ENCODE measurements at places on chromosomes 13 and 19.

- no peak for DNase-seq
These were observed 74.8 kb downstream of the ZNF536 start for GRCh38 chr19:30446850-30447552.

DNA sequence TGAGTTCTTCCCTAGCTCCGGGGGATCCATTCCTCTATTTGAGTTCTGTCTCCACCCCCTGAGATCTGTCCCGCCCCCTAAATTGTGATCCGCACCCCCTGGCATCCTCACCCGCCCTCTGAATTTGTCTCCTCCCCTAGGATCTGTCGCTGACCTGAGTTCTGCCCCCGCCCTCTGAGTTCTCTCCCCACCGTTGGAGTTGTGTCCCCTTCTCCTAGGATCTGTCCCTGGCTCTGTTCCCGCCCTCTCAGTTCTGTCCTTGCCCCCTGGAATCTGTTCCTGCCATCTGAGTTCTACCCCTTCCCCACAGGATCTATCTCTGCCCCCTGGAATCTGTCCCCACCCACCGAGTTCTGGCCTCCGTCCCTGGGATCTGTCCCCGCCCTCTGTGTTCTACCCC is 1.0 kb upstream of the SLC17A7 start:
- no peak for DNase-seq

- DNase-seq: no peak
These were observed 45.5 kb downstream of the SAE1 start for GRCh38 chr19:47176071-47176626.

GRCh38 chr13:58908019-58908679 is 1255.6 kb downstream of the DIAPH3 start:
- no peak for DNase-seq

- no peak for DNase-seq
These were observed 15.4 kb downstream of the MED26 start for GRCh38 chr19:16612636-16613035.

DNA sequence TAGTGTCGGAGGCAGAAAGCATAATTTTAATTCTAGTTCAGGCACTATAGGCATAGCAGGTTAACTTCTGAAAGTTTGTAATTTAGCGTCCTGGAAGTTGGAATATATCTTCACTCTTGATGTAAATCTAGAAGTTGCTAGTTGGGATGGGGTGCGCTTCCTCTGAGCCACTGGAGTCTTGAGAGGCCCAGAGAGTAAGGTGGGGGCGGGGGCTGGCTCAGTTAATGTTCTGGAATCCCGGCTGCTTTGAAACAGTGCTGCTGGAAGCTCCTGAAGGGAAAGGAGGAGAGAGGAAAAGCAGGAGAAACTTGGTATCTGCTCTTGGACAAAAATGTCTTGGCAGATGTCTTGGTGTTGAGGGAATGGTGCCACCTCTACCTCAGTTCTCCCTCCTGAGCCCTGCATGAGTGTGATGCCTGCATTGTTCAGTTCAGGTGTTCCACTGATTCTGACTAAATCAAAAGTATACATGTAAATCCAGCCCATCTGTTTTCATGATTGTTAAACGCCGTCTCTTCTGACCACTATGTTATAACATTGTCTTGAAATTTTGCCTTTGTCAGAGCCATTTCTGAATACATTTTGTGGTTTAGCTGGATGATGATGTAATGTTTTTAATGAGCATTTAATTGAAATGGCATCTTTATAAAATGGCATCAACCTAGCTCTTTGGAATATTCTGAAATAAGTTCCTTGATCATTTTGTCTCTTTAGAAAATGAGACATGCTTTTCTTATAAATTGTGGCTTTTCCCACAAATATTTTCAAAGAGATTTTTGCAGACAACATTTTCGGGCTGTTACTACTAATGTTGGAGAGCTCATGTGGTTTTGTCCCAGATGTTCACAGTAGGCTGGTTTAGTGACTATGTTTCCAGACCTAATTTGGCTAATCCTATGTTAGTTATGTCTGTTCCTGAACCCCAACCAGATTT is 202.7 kb downstream of the SHISA2 start:
- no peak for DNase-seq

DNA sequence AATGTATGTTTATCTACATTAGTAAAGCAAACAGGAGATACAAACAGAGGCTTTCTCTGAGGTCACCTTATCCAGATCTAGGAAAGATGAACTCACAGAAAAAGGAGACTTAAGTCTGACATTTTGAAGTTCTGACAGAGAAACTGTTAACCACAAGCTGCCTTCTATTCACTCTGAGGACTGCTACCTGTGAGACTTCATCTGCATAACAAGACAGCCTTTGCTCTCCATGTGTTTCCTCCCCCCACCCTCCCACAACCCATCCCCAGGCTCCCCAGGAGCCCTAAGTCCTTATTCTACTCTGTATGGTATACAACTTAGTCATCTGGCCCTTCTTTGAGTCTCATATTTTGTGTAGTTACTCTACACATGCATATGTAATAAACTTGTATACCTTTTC is 699.0 kb downstream of the FGF9 start:
- no peak for DNase-seq

DNA sequence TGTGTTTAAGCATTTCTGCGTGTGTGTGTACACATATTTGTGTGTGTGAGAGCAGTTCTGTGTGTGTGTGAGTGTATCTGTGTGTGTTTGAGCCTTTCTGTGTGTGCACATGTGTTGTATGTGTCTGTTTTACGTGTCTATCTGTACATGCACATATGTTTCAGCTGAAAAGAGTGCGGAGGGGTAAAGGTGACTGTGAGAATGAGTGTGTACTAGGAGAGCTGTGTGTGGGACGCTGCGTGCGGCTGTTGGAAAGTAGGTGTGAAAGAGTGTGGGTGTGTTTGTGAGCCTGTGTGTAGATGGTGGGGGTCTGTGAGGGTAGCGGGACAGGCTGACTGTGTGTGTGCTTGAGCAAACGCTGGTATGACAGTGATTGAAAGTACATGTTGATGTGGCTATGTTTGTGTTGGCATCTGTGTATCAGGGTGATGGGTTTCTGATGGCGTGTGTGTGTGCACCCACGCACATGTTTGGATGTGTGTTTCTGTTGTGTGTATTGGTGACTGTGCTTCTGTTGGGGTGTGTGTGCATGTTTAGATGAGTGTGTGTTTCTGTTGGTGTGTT is 7.5 kb upstream of the TPM4 start:
- DNase-seq: no peak

DNA sequence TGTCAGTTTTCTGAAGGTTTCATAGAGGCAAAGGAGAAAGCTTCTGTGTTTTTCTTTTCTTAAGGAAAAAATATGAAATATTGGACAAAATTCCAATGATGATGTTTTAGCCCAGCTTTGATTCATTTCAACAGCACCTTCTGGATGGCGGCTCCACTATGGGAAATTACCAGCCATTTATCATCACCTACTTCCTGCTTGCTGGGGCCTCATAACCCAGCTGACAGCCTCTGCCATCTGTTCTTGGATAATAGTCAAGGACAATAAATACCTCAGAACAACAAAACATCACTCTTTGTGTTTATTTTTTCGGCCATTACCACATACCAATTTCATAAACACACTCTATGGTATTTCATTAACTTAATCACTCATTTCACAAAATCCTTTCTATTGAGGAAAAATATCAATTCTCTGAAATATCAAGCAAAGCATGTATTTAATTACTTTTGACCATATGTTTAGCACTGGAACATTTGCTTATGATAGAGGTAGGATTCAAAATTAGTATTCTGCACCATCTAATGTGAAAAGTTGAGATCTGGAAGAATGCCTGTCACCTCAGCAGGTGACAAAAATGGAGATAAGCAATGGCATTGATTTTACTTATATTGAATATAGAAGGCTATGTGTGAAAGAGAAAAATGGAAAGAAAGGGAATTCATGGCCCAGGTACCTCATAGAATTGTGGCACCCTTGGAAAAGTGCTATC is 629.7 kb downstream of the LIG4 start:
- DNase-seq: no peak

DNA sequence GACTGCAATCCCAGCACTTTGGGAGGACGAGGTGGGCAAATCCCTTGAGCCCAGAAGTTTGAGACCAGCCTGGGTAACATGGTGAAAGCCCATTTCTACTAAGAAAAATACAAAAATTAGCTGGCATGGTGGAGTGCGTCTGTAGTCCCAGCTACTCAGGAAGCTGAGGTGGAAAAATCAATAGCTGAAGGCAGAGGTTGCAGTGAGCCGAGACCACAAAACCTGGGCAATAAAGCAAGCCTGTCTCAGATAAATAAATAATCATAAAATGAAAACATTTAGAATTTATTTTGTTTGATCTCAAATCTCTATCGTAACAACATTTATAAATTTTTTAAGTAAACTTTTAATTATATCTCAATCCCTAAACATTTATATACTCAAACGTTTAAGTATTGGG is 36.6 kb downstream of the USP12 start:
- DNase-seq: no peak

- DNase-seq: no peak
These were observed 574 bp upstream of the GPX4 start for GRCh38 chr19:1103132-1103707.

GRCh38 chr13:50948601-50949000 is 39.0 kb downstream of the RNASEH2B start:
- no peak for DNase-seq

DNA sequence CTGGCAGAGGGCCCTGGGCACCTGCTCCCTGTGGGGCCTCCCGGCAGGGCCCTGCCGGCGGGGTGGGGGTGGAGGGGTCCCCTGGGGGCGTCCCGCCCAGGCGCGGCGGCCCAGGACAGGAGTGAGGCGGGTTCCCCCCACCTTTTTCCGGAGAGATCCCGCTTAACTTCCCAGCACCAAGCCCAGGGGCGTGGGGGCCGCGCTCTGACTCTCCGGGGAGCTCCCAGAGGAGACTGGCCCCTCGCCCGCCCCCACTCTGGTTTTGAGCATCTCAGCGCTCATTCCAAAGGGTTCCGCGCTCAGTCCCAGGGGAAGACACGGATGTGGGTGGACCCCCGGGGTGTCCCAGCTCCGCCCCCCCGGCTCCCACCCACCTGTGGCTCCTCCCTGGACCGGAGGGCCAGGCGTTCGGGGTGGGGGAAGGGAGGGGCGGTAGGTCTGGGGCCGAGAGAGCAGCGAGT is 476 bp downstream of the C2CD4C start:
- DNase-seq: no peak

GRCh38 chr13:77994166-77994565 is 75.5 kb upstream of the EDNRB start:
- no peak for DNase-seq
